ENCODE measurements at places on chromosomes 16 and 17.

GRCh38 chr16:85151603-85152413 is 39.5 kb upstream of the CIBAR2 start:
- DNase-seq = peak; percentile 42

DNA sequence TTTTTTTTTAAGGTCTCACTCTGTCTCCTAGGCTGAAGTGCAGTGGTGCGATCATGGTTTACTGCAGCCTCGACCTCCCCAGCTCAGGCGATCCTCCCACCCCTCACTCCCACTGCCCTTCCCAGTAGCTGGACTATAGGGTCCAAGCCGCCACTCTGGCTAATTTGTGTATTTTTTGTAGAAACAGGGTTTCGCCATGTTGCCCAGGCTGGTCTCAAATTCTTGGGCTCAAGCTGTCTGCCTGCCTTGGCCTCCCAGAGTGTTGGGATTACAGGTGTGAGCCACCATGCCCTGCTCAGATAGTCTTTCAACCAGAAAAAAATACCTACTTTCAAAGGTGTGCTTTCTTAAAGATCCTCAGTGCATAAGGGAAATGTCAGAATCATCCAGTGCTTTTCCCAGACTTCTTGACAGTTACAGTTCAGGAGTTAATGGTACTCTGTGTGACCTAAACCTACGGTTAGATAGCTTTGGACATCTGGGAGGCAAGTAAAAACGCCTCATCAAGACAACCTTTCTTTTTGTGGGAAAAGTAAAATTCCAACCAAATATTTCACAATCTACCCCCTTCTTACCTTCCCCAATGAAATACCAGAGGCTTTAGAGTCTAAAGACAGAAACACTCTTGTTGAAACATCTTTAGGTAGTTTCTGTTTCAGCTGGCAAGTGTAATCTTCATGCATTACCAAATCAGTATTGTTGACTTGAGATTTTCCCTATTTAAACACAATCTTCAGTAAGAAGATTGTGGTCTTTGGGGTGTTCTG is 6.8 kb downstream of the RSPRY1 start:
- no peak for DNase-seq

GRCh38 chr16:919658-920050 is 51.1 kb downstream of the LMF1 start:
- DNase-seq = no peak

- DNase-seq = no peak
Observed at GRCh38 chr17:46831573-46832330, 13.3 kb upstream of the WNT3 start.

GRCh38 chr17:78313735-78314648 is 45.9 kb downstream of the SOCS3 start:
- no peak for DNase-seq

DNA sequence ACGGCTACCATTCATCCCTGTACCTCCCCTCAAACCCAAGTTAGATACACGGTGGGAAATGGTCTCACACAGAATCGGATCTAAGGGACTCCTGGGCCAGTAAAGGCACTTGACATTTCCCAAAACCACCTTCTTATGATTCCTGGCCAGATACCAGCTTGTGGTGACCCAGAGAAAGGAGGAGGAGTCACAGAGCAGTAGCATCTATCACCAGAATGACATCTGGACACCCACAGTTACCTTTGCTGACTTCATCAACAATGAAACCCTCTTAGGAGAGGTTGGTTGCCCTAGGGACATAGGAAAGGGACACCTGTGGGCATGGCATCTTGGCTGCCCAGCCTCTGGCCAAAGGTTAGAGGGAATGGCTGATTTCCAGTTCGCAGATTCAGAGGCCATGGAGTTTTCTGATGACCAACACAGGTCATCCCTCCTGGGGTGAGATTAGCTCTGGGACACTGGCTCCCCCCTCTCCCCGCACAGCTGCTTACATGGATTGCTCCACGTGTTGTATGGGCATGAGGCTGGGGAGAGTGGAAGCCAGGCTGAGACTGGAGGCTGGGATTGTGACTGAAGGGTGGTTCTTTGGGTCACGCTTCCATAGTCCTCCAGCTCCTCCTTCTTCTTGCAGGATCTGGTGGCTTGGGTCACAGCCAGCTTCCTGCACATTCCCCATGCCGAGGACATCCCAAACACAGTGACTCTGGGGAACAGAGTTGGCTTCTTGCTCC is 1.4 kb upstream of the AOC3 start:
- no peak for DNase-seq

- no peak for DNase-seq
Observed at GRCh38 chr17:55290492-55291113, 25.8 kb downstream of the HLF start.

DNA sequence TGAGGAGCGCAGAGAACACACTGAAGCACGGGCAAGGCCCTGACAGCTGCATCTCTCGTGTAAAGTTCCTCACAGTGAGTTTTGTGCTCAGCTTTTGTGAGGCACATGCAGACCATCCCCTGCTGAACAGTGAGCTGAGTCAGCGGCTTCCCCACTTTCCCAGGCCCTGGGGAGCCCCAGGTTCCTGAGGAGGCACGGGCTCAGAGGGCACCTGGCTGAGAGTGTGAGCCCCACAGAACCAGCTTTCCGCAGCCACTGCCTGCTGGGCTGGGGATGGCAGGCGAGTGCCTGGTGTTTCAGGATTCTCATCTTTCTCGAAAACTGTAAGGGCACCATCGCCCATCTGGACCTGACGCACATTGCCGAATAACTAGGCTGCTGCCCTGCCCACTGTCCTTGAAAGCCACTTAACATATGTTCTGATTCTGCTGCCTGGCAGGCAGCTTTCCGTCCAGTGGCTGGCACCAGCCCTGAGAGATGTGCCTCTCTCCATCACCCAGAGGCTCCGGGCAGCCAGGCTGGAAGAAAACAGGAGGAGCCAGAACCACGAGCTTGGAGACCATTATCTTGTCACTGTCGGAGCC is 266.7 kb upstream of the FOXF1 start:
- no peak for DNase-seq

GRCh38 chr17:46948544-46948943 is 25.6 kb downstream of the GOSR2 start:
- DNase-seq = no peak

GRCh38 chr17:38943607-38944006 is 18.2 kb downstream of the LASP1NB start:
- no peak for DNase-seq
